ENCODE measurements at places on chromosomes 7 and 10.
A peak's percentile ranks its signal among the peaks of the same experiment; 100 is the strongest.

DNA sequence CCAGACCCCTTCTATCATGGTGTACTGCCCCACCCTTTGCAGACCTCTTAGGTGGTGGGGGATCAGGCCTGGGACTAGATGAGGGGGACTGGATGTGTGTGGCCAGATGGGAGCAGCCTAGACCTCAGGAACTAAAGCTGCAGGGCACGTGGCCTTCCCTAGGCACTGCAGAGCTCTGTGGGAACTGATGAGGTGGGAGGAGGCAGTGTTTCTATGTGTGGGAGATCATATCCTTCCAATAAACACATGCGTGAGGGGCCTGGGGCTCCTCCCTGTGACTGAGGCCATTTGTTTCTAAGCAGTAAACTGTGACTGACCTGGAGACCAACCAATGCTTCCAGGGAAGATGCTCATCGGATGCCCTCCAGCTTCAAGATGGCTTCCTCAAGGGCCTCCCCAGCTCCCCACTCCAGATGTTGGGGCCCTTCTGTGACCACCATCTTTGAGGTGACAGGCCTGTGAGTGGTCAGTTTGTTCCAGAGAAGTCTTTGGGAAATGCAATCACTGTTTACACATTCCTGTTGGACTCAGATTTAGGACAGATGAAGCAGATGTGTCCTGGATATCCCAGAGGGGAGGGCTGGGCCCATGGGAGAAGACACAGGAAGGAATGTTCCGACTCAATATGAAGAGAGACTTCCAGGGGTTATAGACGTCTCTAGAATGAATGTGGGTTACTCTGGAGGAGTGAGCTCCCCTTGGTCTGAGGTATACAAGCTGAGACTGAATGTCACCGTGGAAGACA, 23.6 kb upstream of the ZCCHC24 start:
- no peak for DNase-seq

GRCh38 chr7:12670000-12670729, 17.3 kb upstream of the ARL4A start:
- DNase-seq: no peak

GRCh38 chr10:5551531-5552375, 27.0 kb downstream of the CALML3 start:
- DNase-seq: peak; percentile 64

DNA sequence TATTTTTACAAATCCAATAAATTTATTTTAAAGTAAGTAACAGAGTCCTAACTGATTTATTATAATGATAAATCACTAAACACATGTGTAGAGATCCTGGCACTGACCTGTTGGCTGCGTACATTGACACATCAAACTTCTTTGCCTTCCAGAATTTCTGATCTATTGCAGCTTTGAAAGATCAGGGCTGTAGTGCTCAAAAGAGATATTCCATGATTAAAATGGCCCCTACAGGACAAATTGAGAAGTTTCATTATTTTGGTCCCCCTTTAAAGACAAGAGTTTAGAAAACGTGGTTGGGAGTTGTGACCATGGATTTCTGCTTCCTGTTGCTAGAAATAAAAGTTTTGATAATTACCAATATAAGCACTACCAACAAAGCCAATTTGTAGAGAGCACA, 87.7 kb upstream of the PDK4 start:
- no peak for DNase-seq

DNA sequence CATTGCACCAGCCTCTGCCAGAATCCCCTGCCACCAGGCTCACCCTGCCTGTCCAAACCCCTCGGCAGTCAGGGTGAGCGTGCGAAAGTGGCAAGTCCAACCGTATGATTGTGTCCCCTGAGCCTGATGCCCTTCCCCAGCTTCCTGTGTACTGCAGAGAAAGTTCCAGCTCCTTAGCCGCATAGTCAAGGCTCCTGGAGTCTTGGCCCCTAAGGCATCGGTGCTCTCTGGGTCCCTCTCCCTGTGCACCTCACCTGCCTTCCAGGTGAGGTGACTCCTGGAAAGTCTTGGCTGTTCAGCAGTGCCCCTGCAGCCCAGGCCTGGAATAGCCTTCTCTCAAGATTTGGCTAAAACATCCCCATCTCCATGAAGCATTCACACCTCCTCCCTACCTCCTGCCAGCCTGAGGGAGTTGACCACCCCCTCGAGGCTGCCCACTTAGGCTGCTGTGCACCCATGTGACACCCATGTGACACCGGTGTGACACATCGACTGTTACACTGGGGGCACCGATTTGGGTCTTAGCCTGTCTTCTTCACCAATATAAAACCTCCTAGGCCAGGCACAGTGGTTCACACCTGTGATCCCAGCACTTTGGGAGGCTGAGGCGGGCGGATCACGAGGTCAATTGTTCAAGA, 56.1 kb upstream of the ELN start:
- no peak for DNase-seq

DNA sequence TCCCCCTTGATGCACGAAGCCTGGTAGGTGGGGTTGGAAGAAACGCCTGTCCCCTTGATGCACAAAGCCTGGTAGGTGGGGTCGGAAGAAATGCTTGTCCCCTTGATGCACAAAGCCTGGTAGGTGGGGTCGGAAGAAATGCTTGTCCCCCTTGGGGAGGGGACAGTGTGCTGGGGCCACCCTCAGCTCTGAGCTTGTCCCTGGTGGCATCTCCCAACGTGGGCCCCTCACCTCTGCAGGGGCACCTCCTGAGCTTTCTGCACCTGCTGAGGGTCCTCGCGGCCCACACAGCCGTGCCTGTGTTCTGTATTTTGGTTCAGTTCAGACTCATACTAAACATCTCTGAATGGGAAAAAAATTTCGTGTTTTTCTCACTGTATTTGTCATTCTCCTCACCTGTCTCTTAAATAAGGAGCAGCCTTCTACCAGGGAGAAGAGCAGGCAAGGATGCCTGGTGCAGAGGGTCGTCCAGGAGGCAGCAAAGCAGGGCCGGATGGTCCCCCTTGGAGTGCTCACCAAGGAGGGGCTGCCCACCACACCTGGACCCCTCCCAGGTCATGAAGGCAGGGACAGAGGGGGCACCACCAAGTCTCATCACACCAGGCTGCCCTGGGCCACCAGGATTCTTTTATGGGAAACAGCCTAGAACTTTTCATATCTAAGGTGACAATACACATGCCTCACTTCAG, 24.7 kb downstream of the VIPR2 start:
- DNase-seq: no peak

GRCh38 chr10:127744956-127745355, 8.0 kb downstream of the FOXI2 start:
- DNase-seq: no peak

DNA sequence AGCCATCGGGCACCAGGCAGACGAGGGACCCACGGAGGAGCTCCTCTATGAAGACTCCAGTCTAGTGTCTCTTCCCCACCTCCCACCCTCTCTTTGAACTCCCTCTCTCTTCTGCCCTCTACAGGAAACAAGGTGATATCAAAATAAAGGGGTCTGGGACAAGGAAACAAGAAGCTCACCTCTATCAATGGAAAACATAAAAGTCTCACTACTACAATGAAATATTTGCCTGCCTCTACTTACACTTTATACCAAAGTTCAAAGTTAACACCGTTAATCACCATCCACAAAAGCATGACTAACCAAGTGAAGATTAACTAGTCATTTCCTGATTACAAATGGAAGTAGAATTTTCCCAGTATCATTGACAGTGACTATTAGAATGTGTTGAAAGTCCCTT, 82.2 kb downstream of the PARD3 start:
- no peak for DNase-seq

GRCh38 chr10:61855771-61856170, 45.7 kb upstream of the ARID5B start:
- DNase-seq: no peak

GRCh38 chr10:118357841-118358240, 15.7 kb upstream of the FAM204A start:
- no peak for DNase-seq

GRCh38 chr10:78556705-78557432, 511.9 kb upstream of the ZMIZ1 start:
- DNase-seq: no peak

All from stimulated activated CD4-positive, alpha-beta T cell treated with anti-CD3 and anti-CD28 coated beads, Interleukin-12 subunit alpha, Interleukin-12 subunit beta, amount 100 ng/mL, for 4 hours (primary cell).